ENCODE measurements at places on chromosomes 4 and X.

DNA sequence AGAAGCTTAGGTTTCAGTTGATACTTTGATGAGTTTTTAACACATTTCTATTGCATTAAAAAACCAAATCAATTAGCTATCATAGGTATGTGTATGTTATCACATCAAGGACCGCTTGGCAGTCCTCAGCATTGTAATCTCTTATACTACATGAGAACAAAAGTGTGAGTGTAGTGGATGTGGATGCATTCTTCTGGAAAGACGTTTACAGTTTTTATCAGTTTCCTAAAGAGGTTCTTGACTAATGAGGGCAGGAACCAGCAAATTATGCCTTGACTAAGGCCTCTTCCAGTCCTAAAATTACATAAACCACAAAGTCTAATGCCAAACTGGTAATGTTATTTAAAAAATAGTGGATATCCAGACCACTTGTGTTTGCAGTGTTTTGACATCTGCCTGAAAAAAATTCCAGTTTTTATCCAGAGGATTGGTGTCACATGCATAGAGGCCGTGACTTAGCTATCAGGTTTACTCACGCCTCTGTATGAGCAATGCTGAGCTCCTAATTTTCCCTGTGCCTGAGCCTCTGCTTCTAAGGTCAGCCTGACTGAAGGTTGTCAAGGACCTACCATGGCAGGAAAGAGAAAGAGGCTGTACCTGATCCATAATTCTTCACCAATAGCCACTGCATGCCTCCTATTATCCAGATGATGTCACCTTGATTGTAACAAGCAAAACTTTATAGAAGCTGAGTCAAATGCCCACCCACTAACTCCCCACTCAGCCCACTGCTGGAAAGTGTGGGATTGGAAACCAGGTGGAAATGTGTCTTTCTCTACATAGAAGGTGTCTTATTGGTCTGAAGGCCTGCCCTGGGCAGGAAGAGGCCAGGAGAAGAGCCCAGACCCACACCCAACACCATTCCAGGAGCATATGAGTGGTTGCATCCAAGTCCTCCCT, 68.7 kb downstream of the ENPP6 start:
- no peak for DNase-seq

- no peak for DNase-seq
Observed at GRCh38 chr4:158316264-158316663, 106.0 kb downstream of the TMEM144 start.

DNA sequence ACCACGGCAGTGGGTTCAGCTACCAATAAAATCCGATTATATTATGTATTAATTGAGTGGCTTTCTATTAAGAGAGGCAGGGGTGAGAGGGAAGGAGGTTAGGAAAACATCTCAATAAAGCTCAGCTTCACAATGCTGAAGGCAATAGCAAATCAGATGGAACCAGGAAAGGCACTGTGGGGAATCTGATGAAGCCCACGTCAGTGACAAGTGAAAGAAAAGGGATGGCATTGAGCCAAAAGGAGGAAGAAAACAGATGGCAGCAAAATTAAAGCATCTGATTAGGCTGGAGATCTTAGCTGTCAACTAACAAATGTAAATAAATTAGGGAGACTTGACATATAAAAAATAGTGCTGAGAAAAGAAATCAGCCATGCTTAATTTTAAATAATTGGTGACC, 180.9 kb downstream of the RASL11B start:
- no peak for DNase-seq

DNA sequence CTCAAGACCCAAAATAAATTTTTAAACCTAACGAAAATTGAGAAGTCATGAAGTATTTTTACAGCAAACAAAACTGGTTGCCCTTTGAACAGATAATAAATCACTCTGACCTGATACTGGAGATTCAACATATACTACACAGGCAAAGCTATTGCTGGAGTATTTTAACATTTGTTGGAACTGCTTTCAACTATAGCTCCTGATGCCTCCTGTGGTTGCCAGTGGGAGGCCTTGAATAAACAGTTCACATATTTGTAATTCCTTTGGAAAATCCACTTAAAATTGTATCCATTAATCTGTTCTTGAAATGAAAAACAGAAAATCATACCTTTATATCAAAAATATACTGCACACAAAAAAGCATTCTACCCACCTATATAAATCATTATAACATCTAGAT, 605.1 kb downstream of the KCTD8 start:
- DNase-seq, result no peak

GRCh38 chrX:118346258-118347094, 570 bp downstream of the WDR44 start:
- DNase-seq, result peak; percentile 57

GRCh38 chrX:77003956-77004355, 443.2 kb upstream of the FGF16 start:
- peak; percentile 38 for DNase-seq

DNA sequence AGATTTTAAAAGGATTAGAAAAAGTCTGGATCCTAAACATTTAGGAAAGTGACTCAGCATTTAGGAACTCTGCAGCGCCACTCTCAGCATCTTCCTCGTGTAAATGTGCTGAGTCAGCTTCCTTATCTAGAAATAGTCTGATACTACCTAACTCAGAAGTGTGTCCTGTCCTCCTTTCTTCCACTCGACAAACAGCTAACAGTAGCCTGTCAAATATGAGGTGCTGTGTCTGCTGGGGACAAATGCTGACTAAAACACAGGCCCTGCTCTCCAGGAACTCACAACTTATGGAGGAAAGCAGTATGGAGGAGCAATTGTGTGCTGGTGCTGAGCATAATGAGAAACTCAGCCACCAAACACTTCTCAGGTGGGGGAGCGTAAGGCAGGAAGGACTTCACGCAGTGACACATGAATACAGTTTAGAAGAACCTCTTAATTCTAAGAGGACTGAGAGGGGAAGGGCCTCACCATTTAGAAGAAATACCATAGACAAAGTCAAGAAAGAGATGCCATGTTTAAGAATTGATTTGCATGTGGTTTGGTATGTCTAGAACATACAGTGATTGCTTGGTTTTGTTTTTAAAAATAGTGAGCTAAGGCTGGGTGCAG, 125.3 kb downstream of the SOWAHB start:
- no peak for DNase-seq

GRCh38 chr4:121668368-121669162, 28.2 kb downstream of the ANXA5 start:
- DNase-seq, result no peak

- no peak for DNase-seq
Observed at GRCh38 chr4:160129439-160129838, 1026.6 kb downstream of the RAPGEF2 start.

GRCh38 chrX:22220941-22221340, 51.8 kb upstream of the CBLL2 start:
- DNase-seq, result no peak

DNA sequence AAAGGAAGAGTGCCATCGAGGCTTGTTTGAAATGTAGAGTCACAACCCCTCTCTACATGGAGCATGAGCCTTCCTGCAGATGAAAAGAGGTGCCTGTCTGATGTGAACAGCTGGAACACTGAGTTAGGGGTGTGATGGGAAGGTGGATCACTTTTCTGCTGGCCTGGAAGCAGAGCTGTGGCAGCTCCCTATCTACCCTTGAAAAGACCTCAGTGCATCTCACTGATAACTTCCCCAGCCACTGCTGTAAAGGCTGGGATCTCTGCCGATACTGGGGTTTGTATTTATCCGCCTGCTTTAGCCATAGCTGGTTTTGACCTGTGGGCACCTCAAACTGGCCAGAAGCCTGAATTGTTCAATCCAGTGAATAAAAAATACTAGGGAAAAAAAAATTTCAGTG, 46.8 kb downstream of the HPGD start:
- DNase-seq, result no peak

- no peak for DNase-seq
Observed at GRCh38 chrX:71532078-71532752, 689 bp upstream of the OGT start.

DNA sequence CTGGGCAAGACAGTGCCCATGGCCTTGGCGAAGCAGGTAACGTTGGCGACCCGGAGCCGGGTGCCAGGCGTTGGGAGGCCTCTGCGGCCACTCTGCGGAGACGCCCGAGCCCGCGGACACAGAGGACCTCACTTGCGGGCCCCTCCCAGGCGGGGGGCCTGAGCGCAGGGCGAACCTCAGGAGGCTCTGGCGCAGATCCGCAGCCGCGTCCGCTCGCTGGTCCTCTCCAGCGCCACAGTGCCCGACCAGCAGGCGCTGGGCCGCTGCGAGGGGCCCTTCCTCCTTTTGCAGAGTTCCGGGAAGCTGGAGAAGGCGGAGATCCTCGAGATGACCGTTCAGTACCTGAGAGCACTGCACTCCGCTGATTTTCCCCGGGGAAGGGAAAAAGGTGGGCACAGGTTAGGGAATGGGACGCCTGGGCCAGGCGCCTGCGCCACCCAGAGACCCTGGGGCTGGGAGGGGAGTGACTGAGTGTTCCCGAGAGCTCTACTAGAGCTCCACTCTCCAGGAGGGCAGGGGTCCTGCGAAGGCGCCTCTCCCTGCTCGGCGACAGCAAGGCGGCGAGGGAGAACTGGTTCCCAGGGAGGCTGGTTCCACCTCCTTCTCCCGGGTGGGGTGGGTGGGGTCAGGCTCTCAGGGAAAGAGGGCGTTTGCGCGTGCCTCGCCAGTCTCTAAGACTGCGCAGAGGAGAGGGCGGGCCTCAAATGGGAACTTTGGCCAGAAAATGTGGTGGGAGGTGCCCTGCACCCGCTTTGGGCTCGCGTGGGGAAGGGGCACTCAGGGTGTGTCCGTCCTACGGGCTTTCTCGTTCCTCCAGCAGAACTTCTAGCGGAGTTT, 1.4 kb downstream of the HELT start:
- DNase-seq, result no peak

DNA sequence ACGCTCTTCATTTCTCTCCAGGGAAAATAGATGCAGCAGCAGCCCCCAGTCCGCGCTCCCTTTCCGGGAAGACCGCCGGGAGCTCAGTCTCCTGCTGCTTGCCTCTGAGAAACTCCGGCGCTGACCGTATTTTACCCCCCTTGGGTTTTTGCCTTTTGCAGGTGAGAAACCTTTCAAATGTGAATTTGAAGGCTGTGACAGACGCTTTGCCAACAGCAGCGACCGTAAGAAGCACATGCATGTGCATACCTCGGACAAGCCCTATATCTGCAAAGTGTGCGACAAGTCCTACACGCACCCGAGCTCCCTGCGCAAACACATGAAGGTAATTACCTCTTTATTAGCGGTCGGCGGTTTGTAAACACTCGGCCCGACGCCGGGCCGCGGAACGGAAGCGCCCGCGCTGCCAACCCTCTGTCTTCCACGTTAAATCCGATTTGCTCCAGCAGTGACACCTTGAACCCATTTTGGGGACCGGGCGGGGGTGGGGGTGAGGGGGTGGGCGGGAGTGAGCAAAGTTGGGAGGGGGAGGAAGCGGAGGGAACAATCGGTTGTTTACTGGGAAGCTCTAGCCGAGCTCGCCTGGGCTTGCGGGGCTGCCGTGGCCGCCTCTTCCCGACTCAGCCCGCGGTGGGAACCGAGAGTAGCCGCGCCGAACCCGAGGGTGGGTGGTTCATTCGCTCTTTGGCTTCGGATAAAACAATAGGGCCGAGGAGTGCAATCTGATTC, 3.0 kb downstream of the ZIC3 start:
- no peak for DNase-seq

DNA sequence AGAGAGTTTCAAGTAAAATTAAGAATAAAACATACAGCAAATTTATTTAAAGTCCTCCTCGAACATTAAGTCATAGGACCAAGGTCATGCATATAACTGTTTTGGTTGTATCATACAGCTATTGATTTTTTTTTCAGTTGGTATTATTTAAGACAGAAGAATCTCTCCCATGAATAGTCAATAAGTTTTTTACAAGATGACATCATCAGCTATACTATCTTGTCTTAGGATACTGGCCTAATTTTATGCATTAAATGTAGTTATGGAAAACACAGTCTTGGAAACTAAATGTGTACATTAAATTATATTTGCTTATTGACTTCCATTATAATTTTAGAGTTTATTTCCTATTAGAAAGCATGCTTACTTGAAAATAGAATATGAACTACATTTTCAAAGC, 755.9 kb downstream of the PCDH19 start:
- no peak for DNase-seq

DNA sequence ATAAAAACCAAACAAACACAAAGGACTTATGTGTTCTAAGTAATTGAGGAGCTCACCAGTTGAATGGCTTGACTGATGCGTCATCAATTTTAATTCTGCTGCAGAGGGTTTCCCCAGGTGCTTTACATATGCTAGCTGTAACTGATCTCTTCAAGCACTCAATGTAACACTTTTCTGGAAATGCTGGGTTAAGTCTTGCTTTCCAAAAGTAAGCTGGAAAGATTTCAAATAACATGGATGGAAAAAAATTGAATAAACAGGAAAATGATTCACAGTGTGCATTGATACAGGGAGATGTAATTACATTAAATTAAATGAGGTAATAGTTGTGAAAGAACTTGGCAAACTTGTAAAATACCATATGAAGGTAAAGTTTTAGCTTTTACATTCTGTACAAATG, 186.7 kb upstream of the WDFY3 start:
- no peak for DNase-seq

GRCh38 chr4:7262134-7262533, 69.8 kb downstream of the SORCS2 start:
- no peak for DNase-seq

- no peak for DNase-seq
Observed at GRCh38 chr4:169249214-169249973, 21.4 kb downstream of the SH3RF1 start.

- no peak for DNase-seq
Observed at GRCh38 chrX:42530027-42530426, 247.9 kb downstream of the PPP1R2C start.

GRCh38 chr4:102324730-102325129, 20.6 kb downstream of the SLC39A8 start:
- DNase-seq, result no peak

DNA sequence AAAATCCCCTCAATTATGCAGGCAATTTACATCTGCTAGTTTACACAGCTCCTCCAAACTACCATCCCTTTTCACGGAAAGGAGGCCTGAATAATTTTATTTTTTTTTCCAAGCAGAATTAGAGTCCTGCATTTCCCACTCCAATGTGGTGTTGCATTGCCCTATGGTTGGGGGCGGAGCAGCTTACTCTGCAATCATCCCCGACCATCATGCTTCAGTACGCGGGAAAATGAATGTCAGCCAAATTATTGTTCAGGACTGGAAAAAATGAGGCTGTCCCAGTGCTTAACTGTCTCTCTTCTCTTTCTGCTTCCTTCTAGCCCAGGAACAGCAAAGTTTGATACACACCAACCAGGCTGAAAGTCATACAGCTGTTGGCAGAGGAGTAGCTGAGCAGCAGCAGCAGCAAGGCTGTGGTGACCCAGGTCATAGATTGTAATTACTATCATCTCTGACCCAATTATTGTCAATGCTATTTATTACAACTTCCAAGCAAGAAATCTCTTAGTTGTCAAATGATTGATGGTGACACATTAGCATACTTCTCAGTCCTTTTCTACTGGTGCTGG, 28.3 kb downstream of the MMRN1 start:
- DNase-seq, result no peak

GRCh38 chr4:75653845-75654503, 19.2 kb downstream of the G3BP2 start:
- no peak for DNase-seq

GRCh38 chr4:1039493-1040343, 28.3 kb downstream of the FGFRL1 start:
- no peak for DNase-seq
